Mucosa of descending colon (tissue), 3 donors: ENCODE measurements at places on chromosomes 6 and 20. TPM values are rescaled to one million over a fixed set of nuclear protein-coding genes. Genes with fewer than 3 reads are reported as not detected.

GLP1R gene
- 0.09 TPM for total RNA-seq

GRM4 gene
- total RNA-seq = 0.22 TPM

APOBEC2 gene
- total RNA-seq = not detected

CCN6 gene
- total RNA-seq = not detected

IL17A gene
- not detected for total RNA-seq

NRN1 gene
- 10.6 TPM for total RNA-seq

SIGLEC1 gene
- 21.7 TPM for total RNA-seq

CST7 gene
- total RNA-seq = 1.4 TPM

RAET1L gene
- not detected for total RNA-seq

UBE2C gene
- total RNA-seq = 8.7 TPM

OR2B6 gene
- not detected for total RNA-seq

TXLNB gene
- 0.29 TPM for total RNA-seq

DLK2 gene
- total RNA-seq = not detected

MYBL2 gene
- total RNA-seq = 19.5 TPM

LINC00237 gene
- total RNA-seq = not detected

CGA gene
- total RNA-seq = not detected

C4A gene
- 56.0 TPM for total RNA-seq

RAD21L1 gene
- total RNA-seq = not detected

MYLIP gene
- 40.3 TPM for total RNA-seq

VSX1 gene
- total RNA-seq = not detected

KIF13A gene
- 46.9 TPM for total RNA-seq

OLIG3 gene
- total RNA-seq = not detected

COMMD7 gene
- 37.0 TPM for total RNA-seq

SNAP25 gene
- 10.5 TPM for total RNA-seq

RAB32 gene
- total RNA-seq = 30.6 TPM

SLC22A1 gene
- 2.4 TPM for total RNA-seq

TSPO2 gene
- total RNA-seq = not detected
